ENCODE measurements at places on chromosomes 13 and 19. TPM values are rescaled to one million over a fixed set of nuclear protein-coding genes. Genes with fewer than 3 reads are reported as not detected.

- DNase-seq: no peak
These were observed 17.8 kb downstream of the POU2F2 start for GRCh38 chr19:42114412-42114811.

DNA sequence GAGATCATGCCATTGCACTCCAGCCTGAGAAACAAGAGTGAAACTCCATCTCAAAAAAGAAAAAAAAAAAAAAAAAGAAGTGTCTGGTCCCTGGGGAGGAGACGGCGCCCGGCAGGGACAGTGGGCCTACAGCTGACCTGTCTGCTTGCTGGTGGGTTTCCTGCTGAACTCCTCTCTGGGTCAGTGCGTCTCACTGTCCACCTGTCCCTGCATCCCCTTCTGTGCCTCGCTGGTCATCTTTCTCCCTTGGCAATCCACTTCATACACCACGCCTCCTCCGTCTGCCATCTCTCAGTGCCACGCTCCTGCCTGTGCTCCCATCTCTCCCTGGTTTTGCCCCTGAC lies 63.4 kb downstream of the ACSBG2 start:
- no peak for DNase-seq

DNA sequence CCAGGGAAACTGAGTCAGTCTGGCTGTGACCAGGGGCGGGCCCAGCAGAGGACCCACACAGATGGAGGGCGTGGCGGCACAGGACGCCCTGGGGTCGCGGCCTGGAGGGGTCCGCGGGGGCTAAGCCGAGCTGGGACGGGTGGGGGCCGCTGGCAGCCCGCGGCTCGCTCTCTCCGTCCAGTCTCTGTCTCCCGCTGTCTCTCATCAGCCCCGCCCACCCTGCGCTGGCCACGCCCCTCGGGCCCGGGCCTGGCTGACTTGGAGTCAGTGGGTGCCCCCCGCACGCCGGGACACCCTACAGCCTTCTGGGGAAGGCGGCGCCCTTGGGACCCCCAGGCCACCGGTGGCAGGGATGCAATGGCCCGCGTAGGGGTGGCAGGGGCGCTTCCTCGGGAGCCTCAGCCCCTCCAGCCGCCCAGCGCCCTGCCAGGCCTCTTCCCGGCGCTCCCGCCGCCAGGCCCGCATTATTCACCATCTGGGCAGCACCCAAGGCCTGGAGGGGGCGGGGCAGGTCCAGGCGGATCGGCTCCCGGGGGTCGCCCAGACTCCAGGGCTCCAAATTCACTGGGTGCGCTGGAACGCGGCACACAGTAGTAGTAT lies at the start of gene TBXA2R:
Gene TBXA2R (minus strand): TSS at position 186 of the 600 bp plus-strand sequence. CDS start 6,241 bp downstream, outside the sequence.
- DNase-seq: peak; percentile 77

Gene PEX11G
- total RNA-seq: 3.4 TPM

Gene FBXO27
- 0.86 TPM for total RNA-seq

- no peak for DNase-seq
These were observed 14.9 kb upstream of the ZBTB7A start for GRCh38 chr19:4081441-4082129.

- DNase-seq: no peak
These were observed 1.3 kb downstream of the RAD23A start for GRCh38 chr19:12946731-12947496.

Gene UGGT2
- 0.65 TPM for total RNA-seq

DNA sequence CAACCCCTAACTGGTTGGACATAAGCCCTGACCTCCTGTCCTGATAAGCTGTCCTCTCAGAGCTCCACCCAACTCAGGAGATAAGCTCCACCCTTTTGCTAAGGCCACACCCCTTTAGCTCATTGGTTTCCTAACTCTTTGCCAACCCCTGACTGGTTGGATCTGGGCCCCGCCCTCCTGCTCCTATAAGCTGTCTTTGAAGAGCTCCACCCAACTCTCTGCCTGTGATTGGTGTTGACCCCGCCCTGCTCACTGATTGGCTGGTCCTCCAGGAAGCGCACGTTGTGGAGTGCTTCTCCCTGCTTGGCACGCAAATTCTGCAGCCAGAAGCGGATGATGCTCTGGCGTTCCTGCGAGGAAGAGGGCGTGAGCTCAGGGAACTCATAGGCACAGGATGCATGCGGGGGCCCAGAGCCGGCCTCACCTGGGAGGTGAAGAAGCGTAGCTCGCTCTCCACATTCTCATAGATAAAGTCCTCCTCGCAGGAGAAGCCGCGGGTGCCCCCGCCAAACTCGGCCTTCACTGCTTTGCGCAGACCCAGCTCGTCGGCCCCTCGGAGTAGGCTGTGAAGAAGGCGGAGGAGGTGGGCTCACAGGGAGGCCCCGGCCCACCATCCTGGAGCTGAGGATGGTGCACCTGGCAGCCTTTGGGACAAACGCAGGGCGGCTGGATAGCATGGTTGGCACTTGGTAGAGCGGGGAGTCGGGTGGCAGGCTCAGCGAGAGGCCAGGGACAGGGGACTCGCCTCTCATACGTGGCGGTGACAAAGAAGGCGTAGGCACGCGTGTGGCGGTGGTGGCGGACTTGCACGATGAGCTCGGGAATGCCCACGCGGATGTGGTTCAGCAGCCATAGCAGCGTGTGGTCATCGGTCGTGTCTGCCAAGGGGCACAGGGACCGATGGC lies 1.7 kb downstream of the ANO8 start:
- DNase-seq: peak; percentile 61

GRCh38 chr13:60756306-60756705 lies 359.3 kb downstream of the TDRD3 start:
- no peak for DNase-seq

DNA sequence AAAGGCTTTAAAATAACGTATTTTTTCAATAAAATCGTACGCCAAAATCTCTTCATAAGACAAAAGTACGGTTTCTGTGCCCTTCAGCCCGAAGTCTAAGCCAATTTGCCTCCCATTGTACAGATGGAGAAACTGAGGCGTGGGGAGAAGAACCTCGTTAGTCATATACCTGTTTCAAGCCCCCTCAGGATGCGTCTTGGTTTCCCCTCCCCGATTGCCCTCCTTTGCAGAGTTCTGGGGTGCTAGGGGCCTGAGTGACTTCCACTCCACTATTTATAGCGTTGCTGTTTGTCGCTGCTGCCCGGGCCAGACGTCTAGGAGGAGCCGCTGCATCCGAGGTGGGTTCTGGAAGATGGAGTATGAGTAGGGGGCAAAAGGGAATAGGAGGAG lies 2.3 kb upstream of the LTBP4 start:
- DNase-seq: no peak

DNA sequence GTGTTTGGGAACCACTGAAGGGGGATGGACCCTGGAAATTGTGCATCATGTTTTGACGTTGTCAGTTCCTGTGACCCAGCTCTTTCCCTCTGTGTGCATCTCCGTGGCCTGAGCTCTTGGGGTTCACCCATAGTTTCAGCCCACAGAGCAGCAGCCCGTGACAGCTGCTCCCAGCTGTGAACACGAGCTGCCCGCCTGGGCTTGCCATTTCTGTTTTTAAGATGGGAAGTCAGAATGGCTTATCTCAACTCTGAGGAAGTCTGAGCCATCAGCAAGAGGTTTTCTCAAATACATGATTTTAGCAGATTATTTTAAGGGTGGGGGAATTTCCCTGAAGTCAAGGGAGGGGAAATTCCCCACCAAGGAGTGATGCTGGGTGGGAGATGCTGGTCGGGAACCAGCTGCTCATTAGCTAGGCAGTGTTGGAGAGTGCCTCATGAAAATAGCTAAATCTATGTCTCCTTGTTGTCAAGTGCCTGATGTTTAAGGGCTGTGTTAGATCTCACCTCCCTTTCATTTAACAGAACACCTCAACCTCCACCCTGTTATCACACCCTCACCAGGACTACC lies 34.8 kb upstream of the C1QTNF9 start:
- peak; percentile 68 for DNase-seq

Gene CEACAM8
- not detected for total RNA-seq

All from activated T-cell treated with anti-CD3 and anti-CD28 coated beads, Interleukin-2, amount 50 U/mL, for 72 hours (primary cell).